Transverse colon (tissue), 4 donors: ENCODE measurements at places on chromosomes 5 and 9. TPM values are rescaled to one million over a fixed set of nuclear protein-coding genes. Genes with fewer than 3 reads are reported as not detected.

DNA sequence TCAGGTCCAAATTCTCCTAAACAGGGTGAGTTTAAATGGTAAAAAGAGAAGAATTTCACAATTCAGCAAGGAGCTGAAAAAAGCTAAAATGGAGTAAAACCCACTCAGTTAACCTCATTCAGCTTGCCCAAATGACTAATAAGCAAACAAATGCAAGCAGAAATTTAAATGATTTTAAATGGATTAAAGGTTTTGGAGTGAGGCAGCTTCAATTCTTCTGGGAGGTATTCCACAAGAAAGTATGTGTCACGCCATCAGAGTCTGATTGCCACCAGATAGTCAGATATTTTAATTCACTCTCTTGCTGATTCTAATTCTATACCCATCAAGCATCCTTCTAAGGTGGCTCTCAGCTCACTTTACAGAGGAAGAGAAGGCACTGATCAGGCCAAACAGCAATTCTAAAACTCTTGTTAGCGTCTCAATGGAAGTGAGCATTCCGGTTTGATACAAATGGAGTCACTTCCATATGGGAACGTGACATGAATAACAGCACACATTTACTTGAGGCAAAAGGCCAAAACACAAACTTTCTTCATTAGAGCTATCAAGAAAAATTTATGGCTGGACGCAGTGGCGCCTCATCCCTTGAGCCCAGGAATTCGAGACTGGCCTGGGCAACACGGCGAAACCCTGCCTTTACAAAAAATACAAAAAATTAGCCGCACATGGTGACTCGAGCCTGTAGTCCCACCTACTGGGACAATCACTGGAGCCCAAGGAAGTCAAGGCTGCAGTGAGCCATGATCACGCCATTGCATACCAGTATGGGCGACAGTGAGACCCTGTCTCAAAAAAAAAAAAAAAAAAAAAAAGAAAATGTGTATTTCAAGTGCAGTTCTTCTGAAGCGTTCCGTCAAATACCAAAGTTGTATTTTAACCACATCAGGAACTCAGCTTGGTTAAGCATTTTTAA is 2.0 kb downstream of the CLK4 start:
- H3K4me1 ChIP-seq = peaks cover 41% of the 10 kb centered on the region
- no peak for DNase-seq
- H3K27ac ChIP-seq = peak overlapping the region; percentile 98
- H3K36me3 ChIP-seq = peaks cover 23% of the 10 kb centered on the region
- no peaks in the 10 kb centered on the region for H3K27me3 ChIP-seq
- peak overlapping the region; percentile 66 for H3K4me3 ChIP-seq

GRCh38 chr9:82456642-82457041 is 468.1 kb downstream of the SPATA31D1 start:
- H3K36me3 ChIP-seq = no peaks in the 10 kb centered on the region
- H3K4me1 ChIP-seq = no peaks in the 10 kb centered on the region
- H3K4me3 ChIP-seq = no peak overlapping the region
- DNase-seq = no peak
- H3K27me3 ChIP-seq = no peaks in the 10 kb centered on the region

DNA sequence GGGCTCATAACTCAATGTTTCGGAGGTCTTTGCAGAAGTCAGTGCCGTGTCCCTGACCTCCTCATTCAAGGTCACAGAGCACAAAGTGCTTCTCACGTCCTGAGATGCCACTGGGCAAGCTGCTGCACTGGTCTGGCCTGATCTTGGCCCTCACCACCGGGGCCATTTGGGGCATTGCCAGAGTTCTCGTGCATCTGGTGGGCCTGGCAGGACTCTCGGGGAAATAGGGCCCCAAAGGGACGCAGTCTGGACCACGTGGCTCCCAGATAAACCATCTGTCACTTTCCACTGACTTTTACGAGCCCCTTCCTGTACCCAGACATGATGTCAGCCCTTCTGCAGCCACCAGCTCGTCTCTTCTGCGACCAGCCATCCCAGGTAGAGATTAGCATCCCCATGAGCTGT is 54.8 kb downstream of the HRH2 start:
- no peaks in the 10 kb centered on the region for H3K27me3 ChIP-seq
- DNase-seq = peak; percentile 3
- H3K27ac ChIP-seq = no peak overlapping the region
- no peaks in the 10 kb centered on the region for H3K4me1 ChIP-seq
- no peak overlapping the region for H3K4me3 ChIP-seq

Gene GPX8
- total RNA-seq = not detected

Gene CARTPT
- total RNA-seq = not detected

Gene CCDC69
- total RNA-seq = 37.7 TPM

DNA sequence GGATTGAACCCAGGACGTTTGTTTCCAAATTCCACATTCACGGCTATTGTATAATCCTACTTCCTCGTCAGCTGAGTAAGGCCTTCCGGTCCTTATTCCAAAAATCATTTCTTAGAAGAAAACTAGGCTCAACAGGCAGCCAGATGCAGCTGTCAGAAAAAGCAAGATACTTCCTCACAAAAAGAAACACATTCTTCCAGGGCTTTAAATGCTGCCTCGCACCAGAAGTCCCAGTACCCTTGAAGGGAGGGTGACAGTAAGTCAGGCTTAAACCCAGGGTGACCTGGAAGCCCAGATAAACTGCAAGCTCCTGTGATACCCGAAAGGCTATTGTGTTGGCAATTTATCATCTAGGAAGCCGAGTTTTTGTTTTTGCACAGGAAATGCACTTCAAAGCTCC is 414.0 kb downstream of the NFIB start:
- H3K4me1 ChIP-seq = no peaks in the 10 kb centered on the region
- H3K36me3 ChIP-seq = no peaks in the 10 kb centered on the region
- H3K4me3 ChIP-seq = no peak overlapping the region
- DNase-seq = no peak

GRCh38 chr5:173644673-173645436 is 28.4 kb upstream of the BOD1 start:
- H3K36me3 ChIP-seq = no peaks in the 10 kb centered on the region
- H3K4me1 ChIP-seq = no peaks in the 10 kb centered on the region
- H3K4me3 ChIP-seq = no peak overlapping the region
- H3K27ac ChIP-seq = no peak overlapping the region

- no peak for DNase-seq
- no peak overlapping the region for H3K4me3 ChIP-seq
- no peaks in the 10 kb centered on the region for H3K36me3 ChIP-seq
- H3K4me1 ChIP-seq = no peaks in the 10 kb centered on the region
- no peak overlapping the region for H3K27ac ChIP-seq
- peaks cover 8% of the 10 kb centered on the region for H3K27me3 ChIP-seq
Measured at GRCh38 chr9:130672933-130673615, 8.7 kb downstream of the PRDM12 start.

DNA sequence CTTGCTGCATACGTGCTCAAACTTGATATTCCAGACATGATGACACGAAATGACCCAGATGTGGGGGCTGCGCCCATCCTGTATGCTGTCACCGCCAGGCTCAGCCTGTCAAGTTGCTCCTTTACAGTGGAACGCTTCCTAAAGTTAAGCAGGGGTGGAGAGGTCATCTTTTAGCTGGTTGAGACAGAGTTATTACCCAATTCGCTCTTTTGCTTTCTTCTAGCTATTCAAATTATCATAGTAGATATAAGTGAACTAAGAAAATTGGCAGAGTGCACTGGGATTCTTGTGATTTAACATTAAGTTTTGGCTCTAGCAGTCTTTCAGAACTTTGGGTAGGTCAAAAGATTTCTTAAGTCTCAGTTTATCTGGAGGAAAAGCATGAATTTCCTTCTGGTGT is 69.8 kb upstream of the BASP1 start:
- H3K27ac ChIP-seq = no peak overlapping the region
- H3K27me3 ChIP-seq = no peaks in the 10 kb centered on the region
- no peak overlapping the region for H3K4me3 ChIP-seq
- no peak for DNase-seq

Gene FKBP15
- 24.5 TPM for total RNA-seq

- no peaks in the 10 kb centered on the region for H3K27me3 ChIP-seq
- no peak for DNase-seq
- H3K36me3 ChIP-seq = no peaks in the 10 kb centered on the region
- H3K27ac ChIP-seq = no peak overlapping the region
- H3K4me1 ChIP-seq = peaks cover 4% of the 10 kb centered on the region
- H3K4me3 ChIP-seq = no peak overlapping the region
Measured at GRCh38 chr9:133961226-133962165, 30.6 kb downstream of the VAV2 start.

Gene ENTPD8
- 90.1 TPM for total RNA-seq

DNA sequence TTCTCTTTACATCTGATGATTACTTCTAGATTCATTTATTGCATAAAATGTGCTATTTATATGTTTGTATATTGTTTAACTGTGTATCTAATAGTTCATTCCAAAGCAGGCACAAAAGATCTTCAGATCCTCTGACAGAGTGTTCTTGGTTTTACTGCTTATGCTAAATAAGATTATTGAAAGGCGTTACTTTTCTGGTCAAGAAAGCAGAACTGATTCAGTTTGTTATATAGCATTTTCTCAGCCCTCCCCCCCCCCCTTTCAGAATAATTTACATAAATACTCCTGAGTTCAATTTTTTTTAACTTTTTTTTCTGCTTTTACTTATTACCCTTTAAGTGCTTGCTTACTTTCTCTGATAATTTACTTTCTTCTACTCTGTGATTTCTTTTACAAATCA is 15.4 kb downstream of the CDC42SE2 start:
- H3K27me3 ChIP-seq = no peaks in the 10 kb centered on the region
- H3K36me3 ChIP-seq = no peaks in the 10 kb centered on the region
- H3K27ac ChIP-seq = peak overlapping the region; percentile 86
- no peak for DNase-seq

Gene PCDHGB4
- 4.4 TPM for total RNA-seq

DNA sequence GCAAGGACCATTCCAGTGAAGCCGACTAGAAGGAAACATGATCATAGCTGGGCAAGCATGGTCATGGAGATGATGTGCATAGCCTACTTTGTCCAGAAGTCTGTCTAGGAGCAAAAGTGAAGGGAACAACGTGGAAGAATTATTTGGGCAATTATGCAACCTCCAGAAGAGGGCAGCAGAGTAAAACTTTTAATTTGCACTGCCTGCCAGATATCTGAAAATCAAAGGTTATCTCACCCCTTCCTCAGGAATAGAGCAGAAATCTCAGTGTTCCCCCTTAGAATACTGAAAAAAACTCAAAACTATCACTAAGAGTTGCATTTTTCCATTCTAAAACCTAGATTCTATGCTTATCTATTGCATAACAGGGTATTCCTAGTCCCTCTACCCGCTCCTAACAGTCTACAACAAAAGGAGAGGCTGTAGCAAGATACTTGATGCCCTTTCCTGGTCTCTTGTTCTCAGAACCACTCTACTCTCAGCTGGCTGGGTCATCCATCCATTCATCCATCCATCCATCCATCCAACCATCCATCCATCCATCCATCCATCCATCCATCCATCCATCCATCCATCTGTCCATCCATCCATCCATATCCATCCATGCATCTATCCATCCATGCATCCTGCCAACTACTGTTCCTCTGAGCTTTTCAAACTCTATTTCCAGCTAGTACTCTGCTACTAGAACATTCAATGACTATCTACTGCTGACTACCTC is 8.4 kb upstream of the SETD9 start:
- no peaks in the 10 kb centered on the region for H3K4me1 ChIP-seq
- H3K4me3 ChIP-seq = no peak overlapping the region
- H3K27me3 ChIP-seq = no peaks in the 10 kb centered on the region
- no peak overlapping the region for H3K27ac ChIP-seq
- no peaks in the 10 kb centered on the region for H3K36me3 ChIP-seq
- DNase-seq = no peak

Gene KLHL3
- total RNA-seq = 1.8 TPM

DNA sequence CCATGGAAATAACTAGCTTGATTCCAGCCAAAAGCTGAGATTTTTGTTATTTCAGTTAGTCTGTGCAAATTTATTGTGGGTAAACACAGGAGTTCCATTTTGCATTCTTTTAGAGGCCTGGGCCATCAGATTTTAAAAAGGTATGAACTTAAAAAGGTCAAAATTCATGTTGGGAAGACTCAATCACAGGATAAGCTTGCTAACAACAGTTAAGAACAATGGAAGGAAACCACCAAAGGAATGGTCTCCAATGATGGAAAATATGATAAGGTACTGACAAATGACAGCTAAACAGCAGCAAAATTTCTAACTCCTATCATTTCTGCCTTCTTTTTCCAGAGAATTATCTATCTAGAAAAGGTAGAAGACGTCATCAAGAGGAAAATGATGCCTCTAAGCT is 16.0 kb downstream of the ABITRAM start:
- no peaks in the 10 kb centered on the region for H3K36me3 ChIP-seq
- no peak overlapping the region for H3K4me3 ChIP-seq
- H3K4me1 ChIP-seq = no peaks in the 10 kb centered on the region
- H3K27me3 ChIP-seq = no peaks in the 10 kb centered on the region
- no peak for DNase-seq

DNA sequence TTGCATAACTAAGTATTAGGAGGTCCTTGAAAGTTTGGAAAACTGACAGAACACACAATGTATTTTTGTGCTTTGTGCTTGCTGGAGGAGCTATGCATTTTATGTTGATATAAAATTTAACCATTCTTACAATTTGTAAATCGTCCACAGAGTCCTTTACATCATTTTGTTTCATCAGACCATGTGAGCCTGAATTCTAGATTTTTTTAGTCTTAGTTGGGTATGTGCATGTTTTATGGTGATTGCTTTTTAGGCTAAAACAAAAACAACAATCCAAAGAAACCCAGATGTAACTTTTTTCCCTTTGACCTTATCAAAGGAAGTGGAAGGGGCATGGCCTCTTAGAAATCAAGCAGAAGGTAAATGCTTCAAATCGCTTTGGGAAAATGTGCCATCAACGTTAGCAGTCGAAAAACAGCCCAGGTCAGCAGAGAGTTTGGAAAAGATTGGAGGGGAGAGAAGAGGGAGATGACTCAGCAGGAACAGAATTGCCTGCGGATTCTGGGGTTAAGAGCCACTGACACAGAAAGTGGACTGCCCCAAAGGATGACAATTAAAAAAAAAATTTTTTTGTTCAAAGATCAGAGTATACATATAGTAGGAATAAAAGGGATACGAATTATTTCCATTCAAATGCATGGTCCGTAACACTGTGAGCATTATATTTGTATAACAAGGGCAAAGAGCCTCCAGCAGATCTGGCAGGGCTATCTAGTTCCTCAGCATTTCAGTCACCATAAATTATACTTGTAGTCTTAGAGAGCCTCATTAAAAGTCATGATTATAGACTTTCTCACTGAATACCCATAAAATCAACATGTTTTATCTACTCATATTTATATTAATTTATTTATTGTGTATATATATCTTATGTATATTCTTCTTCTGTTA is 253.5 kb upstream of the HAPLN1 start:
- DNase-seq = no peak
- H3K4me3 ChIP-seq = no peak overlapping the region
- H3K27me3 ChIP-seq = no peaks in the 10 kb centered on the region
- no peaks in the 10 kb centered on the region for H3K4me1 ChIP-seq
- no peaks in the 10 kb centered on the region for H3K36me3 ChIP-seq
- H3K27ac ChIP-seq = no peak overlapping the region
